ENCODE measurements at places on chromosomes 3 and 15.

- DNase-seq = no peak
Measured at GRCh38 chr3:192433704-192434103, 293.6 kb downstream of the FGF12 start.

DNA sequence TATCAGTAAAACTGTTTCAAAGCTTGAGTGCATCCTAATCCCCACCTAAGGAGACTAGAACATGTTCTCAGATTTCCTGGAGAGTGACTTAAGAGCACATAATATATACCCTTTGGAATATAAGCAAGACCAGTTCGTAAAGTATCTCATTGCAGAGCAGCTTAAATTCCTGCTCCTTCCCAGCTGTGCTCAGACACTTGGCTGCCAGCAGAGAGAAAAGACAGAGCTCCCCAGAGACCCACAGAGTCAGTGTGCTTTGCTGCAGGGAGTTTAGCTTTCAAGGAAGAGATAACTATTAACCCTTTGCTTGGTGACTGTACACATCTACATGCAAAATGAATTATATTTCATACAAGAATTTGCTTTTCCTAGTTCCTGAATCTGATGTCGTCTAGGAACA is 338.1 kb upstream of the ARHGEF26 start:
- peak; percentile 58 for DNase-seq

- DNase-seq = peak; percentile 48
Measured at GRCh38 chr15:89614164-89614563, 38.9 kb downstream of the TICRR start.

DNA sequence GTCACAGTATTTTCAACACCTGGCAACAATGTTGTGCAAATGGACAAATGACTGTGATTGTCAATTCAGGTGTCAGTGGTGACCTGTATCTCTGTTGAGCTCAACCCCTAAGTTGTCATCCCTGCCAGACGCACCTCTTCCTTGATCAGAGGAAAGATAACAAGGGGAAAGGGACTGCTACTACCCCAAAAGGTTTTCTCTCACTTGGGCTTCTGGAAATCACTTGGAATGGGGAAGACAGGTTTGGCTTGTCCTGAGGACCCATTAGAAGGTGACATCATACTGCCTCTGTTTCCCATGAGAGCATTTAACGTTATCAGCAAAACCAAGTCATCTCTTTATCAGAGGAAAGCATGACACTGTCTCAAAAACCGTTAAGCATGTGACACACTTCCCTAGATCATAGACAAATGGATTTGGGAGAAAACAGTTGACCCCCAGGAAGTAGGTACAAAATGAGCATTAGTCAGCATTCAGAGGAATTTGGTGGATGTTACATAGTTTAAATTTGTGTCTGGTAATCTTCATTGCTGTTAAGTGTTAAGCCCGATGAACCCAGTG is 769.5 kb downstream of the GRM7 start:
- DNase-seq = peak; percentile 33

DNA sequence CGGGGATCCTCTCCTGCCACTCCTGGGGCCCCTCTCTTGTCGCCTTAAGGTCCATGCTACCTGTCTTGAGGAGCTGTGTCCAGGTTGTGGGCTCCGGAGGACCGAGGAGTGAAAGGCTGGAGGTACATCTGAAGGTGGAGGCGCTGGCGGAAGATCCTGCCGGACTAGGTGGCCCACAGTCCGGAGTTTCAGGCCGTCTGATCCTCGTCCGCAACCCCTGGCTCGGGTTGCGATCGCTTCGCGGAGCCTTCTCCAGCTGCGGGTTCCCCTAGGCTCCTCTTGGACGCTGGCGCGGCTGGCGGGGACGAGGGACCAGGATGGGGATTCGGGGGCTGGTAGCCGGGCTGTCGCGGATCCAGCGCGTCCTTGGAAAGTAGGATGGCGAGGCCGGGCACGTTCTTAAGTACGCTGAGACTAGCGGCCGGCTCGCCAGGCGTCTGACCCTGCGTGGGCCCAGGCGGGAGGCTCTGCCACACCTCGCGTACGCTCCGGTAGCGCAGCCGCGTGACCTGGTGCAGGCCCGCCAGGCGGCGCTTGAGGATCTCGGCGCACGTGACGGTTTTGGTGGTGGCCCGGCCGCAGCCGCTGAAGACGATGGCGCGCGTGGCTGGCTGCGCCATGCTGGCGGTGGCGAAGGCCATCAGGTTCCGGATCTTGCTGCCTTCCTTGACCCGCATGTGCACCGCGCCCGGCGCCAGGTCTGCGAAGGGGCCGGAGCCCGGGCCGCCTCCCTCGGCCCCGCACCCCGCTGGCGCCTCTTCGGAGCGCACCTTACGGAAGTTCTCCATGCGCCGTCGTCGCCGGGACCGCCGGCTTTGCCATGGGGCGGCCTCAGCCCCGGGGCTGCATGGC is 550 bp downstream of the RPP25 start:
- DNase-seq = peak; percentile 85

DNA sequence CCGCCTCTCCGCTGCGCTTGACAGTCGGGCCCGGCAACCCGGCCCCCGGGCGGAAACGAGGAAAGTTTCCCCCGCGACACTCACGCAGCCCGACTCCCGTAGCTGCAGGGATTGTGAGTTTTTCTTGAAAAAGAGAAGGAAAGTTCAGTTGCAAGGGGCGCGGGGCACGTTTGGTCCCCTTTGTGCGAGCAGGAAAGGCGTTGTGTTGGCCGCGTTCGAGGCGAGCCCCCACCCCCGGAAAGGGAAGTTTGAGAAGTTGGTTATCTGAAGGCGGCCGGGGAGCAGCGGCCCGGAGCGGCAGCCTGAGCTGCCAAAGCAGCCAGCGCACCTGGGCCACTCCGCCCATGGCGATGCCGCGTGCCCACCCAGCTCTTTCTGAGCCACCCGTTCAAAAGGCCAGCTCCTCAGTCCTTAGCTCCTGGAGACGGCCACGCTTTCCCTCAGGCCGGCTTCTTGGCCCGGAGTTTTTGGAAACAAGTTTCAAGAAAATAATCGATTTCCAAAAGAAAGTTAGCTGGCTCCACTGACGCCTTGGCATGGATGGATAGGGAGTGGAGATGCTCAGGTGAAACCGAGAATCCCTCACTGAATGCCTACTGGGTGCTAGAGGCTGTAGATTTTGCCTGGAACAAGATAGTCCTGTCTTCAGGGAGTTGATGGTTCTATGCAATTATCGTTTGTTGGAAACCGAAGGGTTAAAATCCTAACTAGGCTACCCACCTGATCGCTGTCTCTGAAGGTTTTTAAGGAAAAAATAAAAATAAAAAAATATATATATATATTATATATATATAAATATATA is 832 bp downstream of the TGFBR2 start:
- peak; percentile 68 for DNase-seq

DNA sequence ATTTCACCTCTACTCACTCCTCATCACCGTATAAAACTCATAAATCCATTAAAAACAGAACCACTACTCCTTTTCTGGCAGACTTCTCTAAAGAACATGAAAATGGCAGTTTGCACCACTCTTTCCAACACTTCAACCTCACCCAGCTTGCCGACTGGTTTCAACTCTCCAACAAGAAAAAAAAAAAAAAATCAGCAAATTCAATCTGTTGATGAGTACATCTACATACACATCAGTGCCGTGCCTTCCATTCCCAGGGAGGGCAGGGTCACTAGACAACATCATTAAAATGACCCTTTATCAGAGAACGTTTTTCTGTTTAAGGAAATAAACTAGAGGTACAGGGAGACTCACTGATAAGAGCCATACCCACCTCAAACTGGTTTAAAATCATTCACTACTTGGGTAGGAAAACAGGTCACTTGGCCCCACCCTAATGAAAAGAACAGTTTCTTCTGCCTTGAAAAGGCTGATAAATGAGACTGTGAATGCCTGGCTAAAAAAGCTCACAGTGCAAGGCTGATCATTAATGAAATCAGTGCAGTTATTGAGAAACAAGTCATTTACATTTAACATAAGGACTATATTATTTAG is 6.0 kb downstream of the ANXA2 start:
- no peak for DNase-seq

DNA sequence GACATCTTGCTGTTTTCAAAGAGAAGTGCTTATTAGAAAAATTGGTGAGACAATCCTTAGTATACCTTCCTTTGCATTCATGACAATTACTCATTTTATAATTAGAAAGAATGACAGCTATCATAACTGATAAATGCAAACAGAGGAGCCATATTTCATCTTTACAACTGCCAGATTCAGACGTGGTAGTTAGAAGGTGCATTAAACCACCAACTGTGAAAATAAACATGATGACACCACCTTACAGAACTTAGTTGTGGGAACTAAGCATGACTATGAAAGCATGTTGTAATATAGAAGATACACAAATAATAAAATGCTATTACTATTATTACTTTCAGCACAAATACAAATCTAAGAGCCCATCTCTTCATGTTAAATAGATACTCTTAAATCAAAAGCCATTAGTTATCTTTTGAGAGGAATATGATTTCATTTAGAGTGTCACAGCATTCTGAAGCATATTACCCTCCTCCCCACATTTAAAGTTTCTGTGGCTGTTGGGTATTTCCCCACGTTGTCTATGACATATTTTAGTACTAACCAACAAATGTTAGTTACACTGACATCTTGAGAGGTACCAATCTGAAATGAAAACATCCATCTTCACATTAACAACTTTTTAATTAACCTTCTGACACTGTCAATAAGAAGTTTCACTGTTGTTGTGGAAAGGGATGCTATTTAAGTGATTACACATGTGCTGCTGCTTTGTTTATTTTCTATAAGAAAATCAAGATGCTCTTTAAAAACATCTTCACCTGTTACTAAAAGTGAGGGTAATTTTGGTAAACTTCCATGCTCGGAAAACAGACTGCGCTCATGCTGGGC is 163.8 kb downstream of the LSAMP start:
- no peak for DNase-seq

GRCh38 chr3:111619833-111620232 is 24.7 kb upstream of the ZBED2 start:
- no peak for DNase-seq

DNA sequence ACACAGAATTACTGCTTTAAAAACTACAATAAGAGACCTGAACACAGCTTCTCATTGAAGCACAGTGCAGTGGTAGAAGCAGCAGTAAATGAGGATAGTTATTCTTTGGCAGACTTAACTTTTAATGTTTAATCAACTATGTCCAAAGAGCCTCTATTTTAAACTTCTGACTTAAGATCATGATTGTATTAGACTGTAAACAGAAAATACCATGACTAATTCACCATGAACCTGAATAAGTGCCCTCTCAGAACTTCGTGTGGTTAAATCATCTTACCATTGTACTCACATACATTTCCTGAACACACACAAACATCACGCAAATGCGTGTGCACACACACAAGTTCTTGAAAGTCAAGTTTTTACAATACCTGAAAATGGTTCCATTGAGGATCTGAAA is 13.9 kb downstream of the CEP152 start:
- no peak for DNase-seq

GRCh38 chr15:41980654-41981323 is 8.4 kb upstream of the EHD4 start:
- DNase-seq = peak; percentile 77

DNA sequence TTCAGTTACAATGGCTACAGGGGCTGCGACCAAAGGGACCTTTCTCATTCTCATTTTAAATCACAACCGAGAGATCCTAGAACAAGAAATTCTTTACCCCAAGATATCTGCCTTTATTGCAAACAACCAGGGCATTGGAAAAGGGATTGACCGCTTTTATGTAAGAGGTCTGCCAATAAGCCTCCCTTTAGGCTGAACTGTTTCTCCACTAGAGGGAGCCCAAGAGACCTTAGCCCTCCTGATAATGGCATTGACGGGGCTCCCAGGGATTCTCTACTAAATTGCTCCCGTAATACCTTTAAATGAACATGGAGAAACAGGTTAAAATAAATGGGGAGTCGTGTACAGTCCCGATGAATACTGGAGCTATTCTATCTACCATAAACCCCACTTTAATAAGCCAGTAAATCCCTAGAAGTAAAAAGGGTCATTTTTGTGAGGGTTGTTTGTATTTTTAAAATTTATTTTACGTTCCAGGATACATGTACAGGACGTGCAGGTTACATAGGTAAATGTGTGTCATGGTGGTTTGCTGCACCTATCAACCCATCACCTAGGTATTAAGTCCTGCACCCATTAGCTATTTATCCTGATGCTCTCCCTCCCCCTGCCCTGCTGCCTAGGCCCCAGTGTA is 7.5 kb upstream of the IGSF10 start:
- peak; percentile 76 for DNase-seq

DNA sequence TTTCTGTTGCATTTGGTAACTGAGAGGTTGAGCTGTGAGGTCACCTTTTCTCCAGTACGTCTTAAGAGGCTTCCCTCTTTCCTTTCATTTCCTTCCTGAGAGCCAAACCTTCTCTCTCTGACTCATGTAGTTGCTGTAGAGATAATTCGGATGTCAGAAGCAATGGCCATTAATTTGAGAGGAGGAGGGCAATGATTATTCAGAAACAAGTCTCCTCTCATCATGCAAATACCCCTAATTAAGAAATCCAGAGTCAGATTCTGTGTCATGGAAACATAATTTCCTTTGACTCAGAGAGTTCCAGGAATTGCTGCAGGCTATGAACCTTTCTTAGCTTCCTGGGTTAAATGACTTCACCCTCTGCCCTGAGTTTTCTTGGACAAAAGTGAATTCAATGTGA is 59.0 kb upstream of the GSK3B start:
- DNase-seq = peak; percentile 82

DNA sequence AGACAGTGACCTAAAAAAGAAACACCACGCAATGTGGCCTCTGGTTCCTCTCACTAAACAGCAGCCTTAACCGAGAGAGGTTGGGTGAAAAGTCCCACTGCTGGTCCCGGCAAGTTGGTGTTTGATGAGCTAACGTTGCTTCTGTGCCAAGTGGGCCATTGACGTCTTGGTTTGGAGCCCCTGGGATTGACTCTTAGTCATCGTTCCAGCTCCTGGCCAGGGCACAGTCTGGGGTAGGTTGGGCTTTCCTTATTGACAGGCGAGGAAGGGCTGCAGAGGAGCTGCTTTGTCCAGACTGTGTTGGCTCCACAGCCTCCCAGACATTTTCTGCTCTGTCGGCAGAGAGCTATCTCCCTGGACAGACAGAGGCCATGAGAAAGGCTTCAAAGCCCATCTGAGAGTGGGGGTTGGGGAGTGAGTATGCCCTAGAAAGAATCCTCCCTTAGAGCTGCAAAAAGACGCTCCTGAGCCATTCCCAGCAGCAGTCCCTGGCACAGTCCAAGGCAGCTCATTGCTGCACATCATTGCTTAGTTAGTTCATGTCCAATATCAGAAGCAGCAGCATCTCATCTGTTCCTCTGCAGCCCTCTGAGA is 28.6 kb upstream of the C3orf80 start:
- peak; percentile 84 for DNase-seq

GRCh38 chr15:62316413-62317060 is 151.5 kb upstream of the C2CD4B start:
- DNase-seq = no peak

DNA sequence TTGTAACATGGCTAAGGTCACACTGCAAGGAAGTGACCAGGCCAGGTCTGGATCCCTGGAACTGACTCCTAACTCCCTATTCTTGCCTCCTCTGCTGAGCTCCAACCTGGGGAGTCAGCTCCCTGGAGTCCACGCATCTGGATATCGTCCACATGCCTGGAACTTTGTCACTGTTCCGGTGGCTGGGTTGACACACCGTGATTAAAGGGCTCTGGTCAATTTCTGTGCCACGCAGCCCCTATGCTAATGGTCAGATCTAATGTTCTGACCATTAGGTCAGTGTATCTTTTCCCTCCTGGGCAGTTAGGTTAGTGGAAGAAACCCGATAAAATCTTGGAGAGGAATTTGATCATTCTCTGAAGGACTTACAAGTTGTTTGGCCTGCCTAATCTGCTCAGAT is 1.6 kb upstream of the TPM1 start:
- DNase-seq = no peak
